Activated CD4-positive, alpha-beta T cell treated with anti-CD3 and anti-CD28 coated beads for 4 hours (primary cell): ENCODE measurements at places on chromosomes 12 and 14.

- DNase-seq, result no peak
Observed at GRCh38 chr12:84644908-84645307, 267.7 kb downstream of the SLC6A15 start.

DNA sequence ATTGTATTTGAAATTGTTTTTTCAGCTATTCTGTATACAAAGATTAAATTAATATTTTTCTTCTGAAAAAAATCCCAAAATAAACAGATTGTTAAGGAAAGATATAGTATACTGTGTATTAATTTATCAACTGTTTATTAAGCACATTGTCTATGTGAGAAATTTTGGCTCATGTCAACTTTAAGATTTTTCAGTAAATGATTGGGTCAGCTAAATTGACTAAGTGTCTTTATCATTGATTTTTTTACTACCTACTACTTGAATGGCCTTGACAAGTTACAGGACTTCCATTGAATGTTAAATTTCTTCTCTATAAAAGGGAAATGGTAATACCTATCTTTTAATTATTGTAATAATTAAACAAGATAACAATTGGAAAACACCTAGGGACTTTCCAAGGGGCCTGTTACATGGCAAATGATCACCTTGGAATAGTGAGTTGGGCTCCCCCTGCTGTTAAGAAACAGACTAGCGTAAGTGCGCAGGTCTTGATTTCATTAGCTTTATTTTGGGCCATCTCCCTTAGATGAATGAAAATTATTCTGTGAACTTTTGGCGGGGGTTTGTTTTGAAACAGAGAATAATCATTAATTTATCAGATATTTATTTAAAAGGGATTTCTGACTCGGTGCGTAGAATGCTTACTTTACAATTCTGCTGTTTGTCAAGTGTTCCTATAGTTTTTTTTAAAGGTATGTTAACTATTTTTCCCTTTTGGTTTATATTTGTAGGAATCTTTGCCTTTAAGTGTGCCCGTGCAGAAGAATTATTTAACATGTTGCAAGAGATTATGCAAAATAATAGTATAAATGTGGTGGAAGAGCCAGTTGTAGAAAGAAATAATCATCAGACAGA is 14.5 kb upstream of the CCT2 start:
- peak; percentile 53 for DNase-seq

DNA sequence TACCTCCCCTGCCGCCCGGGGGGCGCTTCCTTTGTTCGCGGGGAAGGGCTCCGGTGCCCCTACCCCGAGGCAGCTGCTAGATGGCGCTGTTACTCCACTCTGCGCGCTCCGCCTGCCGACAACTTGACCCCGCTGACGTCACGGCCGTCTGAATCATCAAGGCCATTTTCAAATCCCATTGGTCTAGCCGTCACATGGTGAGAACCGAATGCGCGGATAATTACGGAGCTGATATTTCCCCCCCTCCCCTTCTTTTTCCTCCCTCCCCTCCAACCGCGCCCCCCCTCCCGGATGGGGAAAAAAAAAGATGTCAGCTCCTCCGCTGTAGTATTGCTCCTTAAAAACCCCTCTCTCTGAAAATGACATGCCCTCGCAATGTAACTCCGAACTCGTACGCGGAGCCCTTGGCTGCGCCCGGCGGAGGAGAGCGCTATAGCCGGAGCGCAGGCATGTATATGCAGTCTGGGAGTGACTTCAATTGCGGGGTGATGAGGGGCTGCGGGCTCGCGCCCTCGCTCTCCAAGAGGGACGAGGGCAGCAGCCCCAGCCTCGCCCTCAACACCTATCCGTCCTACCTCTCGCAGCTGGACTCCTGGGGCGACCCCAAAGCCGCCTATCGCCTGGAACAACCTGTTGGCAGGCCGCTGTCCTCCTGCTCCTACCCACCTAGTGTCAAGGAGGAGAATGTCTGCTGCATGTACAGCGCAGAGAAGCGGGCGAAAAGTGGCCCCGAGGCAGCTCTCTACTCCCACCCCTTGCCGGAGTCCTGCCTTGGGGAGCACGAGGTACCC is at the start of gene HOXC10:
HOXC10 (plus strand) TSS at position 246 of the 791 bp plus-strand sequence; CDS start at position 360, 114 bp downstream.
- DNase-seq, result peak; percentile 76

GRCh38 chr12:2348482-2348852 is 295.7 kb downstream of the CACNA1C start:
- DNase-seq, result no peak

DNA sequence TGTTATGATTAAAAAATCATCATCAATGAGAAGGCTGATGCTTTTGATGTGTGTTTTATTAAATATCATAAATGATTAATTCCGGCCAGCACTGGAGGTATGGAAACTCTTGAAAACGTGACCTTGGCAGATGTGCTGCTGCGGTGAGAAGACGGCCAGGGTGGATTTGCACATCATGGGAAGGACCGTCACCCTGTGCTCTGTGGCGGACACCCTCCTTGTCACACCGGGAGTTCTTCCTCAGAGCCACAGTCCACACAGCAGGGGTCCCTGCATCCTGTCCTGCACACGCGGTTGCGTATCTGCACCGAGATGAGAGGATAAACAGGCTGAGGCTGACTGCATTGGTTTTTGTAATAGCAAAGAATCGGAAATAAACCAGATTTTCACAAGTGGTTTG is 33.5 kb downstream of the FZD10 start:
- no peak for DNase-seq

DNA sequence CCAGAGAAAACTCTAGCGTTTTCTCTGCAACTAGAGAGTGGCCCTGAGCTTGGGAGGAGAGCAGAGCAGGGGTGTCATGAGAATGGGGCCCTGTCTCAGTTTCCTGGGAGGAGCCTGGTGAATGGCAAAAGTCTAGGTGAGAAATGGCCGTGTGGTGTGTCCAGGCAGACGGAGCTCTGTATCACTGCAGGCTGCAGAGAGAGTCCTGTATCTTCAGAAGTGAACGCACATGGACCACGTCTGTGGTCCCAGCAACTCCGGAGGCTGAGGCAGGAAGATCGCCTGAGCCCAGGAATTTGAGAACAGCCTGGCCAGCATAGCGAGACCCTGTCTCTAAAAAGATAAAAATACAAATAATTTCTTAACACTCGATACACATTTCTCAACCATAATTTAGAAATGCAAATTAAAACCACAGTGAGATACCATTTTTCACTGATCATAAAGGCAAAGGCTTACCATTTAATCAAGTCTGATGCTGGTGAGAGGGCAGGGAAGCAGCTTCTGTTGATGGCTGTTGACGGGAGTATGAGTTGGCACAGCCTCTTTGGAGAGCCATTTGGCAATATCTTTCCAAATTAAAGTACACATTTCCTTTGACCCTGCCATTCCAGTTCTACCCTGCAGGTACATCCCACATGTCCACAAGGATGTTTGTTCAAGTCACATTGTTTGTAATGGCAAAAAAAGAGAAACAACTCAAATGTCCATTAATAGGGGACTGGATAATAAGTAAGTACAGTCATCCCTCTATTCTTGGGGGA is 51.0 kb downstream of the NFKBIA start:
- DNase-seq, result no peak

DNA sequence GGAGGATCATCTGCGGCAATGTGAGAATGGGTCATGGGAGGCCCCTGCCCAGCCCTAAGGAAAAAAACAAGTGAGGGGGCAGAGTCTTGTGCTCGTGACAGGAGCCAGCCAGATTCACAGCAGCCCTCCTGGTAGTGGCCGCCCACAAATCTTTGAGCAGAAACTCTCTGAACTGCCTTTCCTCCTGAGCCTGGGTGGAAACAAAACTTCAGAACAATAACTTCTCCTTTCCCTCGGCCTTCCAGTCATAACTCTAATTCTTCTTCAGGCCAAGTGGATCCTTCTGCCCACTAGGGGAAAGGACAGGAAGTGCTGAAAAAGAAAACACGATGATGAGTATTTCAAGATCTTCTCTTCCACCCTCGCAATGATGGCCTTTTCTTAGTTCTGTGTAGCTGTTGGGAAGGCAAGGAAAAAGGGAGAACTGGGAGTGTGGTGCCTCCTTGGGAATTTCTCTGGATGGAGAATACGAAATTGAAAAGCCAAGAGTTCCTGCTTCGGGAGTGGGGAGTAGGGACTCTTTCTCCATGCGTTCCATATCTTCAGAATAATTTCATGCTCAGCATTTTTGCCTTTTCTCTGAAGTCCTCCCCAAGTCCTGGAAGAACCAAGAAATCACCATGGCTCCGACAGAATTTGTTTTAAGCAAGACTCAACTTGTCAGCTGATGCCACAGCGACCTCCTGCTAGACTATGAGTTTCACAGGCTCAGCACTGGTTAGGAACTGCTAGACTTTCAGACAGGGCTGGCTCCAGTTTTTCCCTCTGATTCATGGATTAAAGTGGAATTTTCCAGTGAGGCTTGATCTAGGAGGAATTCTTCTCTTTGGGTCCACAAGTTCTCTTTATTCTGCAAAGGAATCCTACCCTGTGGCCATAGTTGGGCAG is 188.9 kb downstream of the CAND1 start:
- no peak for DNase-seq

DNA sequence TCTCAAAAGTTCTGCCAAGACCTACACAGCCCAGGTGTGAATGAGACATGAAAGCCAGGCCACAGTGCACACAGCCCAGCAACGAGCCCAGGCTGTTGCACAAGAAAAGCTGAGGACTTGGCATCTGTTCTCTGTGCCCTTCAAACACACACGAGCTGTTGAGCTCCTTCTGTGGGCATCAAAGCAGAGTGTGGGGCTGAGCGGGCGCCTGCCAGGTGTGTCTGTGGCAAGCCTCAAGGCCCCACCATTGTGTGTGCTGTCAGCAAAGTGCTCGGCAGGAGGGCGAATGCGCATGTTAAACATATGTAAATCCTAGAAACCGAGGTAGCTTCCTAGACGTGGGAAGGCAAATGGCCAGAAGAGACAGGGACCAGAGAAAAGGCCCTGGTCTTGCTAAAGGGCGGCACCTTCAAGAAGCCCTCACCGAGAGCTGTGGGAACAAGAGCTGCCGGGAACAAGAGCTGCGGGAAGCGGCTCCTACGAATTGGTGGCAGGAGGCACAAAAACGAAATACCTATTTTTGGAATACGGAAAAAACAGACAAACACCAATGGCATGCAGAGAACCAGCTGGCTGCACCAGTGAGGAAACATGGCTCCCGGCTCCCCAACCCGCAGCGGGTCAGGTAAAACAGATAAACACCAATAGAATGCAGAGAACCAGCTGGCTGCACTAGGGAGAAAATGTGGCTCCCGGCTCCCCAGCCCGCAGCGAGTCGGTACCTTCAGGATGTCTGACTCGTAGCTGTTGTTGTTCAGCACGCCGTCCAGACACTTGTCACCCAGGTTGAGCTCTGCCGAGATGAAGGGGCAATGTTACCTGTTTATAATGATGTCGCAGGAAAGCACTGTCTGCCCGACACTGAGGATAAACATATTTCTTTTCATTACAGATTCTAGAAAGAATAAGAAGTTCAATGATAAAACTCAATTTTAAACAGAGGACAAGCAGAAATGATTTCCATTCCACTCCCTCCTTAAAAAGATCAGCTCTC is 19.0 kb upstream of the GOLGA3 start:
- DNase-seq, result no peak

DNA sequence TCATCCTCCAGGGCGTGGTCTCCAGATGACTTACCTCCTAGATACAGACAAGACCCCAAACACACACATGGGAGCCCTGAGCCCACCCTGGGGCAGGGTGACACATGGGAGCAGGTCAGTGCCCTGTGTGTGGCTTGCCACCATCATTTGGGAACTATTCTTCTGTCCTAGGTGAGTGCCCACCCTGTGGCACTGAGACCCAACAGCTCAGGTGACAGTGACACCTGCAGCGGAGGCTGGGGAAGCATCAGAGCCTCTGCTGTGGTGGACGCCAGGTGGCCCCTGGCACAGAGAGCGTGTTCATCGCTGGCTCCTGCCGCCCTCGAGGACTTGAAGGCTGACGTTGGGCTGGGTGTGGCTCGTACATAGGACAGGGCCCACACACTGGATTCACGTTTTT is 23.0 kb downstream of the SFSWAP start:
- DNase-seq, result no peak

DNA sequence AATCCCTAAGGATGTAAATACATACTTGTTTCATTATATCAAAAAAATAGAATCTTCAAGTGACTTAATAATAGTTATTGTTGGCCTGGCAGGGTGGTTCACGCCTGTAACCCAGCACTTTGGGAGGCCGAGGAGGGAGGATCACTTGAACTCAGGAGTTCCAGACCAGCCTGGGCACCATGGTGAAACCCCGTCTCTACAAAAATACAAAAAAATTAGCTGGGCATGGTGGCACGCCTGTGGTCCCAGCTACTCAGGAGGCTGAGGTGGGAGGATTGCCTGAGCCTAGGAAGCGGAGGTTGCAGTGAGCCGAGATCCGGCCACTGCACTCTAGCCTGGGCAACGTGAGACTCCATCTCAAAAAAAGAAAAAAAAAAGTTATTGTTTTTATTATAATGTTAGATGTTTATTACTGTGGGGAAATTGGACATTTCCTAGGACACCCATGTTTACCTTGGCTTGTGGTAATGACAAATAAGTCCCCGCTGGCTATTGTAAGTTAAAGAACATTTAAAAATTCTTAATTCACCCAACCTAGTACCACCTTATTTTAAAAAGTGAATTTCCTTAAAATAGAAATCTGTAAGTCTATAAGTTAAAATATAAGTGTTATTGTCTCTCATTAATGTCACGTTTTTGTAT is 1.8 kb downstream of the USP15 start:
- DNase-seq, result no peak

GRCh38 chr12:106767206-106767605 is 7.3 kb upstream of the RIC8B start:
- no peak for DNase-seq

DNA sequence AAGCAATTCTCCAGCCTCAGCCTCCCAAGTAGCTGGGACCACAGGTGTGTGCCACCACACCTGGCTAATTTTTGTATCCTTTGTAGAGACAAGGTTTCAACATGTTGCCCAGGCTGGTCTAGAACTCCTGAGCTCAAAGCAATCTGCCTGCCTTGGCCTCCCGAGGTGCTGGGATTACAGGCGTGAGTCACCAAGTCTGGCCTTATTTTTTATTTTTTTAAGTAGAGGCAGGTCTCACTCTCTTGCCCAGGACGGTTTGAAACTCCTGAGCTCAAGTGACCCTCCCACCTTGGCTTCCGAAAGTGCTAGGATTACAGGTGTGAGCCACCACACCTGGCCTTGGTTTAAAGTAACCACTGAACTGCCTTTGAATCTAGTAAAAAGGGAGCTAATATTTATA is 56.8 kb downstream of the SPPL3 start:
- no peak for DNase-seq

GRCh38 chr12:101942250-101942605 is 64.8 kb downstream of the DRAM1 start:
- DNase-seq, result no peak

DNA sequence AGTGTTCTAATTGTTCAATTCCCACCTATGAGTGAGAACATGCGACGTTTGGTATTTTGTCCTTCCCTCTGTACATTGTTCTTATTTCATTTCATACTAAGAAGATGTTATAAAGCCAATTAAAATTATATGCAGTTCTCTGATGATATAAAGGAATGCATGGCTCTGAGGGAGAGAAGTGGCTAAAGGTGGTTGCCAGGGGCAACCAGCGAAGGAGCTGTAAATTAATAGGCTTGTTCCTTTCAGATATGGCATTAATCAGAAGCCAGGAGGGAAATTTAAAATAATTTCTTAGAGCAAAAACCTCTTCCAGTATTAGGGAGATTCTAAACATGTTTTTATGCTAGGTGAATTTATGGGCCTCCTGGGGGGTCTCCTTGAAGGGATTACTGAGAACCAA is 227.8 kb downstream of the TMEM117 start:
- DNase-seq, result no peak
